ENCODE measurements at places on chromosomes 4 and X. TPM values are rescaled to one million over a fixed set of nuclear protein-coding genes. Genes with fewer than 3 reads are reported as not detected.

ARAF gene
- 9.2 TPM for total RNA-seq

- no peak for DNase-seq
Observed at GRCh38 chr4:81038636-81039350, 8.3 kb downstream of the BMP3 start.

DNA sequence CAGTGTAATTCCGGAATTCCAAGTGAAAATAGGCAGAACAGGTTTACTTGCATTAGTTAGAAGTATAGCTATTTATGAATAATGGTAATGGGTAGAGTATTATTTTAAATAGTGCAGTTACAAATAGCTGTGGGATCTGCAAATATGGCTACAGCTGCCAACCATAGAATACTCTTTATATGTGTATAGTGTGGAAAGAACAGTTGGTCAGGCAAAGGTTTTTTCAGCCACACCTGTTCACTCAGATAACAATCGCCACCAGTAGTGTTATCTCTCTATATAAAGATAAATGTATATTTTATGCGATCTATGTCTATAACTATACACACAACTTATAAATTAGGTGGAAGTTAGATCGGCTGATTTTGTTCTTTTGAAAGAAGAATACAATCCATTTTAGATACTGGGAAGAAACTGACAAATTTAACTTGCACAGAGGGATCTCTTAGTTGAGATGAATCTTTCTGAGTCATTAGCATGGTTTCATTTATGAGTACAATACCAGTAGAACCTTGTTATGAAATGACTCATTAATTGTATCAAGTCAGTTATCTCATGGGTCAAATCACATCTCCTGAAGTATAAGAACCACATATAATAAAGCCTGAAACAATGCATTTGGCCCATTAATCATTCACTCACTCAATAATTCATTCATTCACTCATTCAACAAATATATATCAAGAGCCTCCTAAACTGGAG is 100.9 kb upstream of the NR3C2 start:
- DNase-seq: peak; percentile 67

DNA sequence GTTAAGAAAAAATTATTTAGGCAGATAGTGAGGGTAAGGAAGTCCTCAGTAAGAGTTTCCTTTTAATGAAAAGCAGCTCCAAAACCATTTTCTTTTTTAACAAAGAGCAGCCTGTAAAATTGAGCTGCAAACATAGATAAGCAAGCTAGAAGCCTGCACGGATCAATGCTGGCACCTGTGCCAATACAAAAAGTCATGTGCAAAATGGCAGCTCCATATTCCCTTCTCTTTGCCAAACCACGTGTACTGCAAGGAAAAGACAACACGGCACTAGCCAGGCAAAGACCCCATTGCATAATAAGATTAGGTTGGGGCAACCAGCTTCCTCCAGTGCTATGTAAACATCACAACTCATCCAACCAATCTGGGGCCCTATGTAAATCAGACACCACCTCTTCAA is 268.4 kb upstream of the INTU start:
- DNase-seq: no peak

GAGE2A gene
- not detected for total RNA-seq

FGFR3 gene
- 29.0 TPM for total RNA-seq

DNA sequence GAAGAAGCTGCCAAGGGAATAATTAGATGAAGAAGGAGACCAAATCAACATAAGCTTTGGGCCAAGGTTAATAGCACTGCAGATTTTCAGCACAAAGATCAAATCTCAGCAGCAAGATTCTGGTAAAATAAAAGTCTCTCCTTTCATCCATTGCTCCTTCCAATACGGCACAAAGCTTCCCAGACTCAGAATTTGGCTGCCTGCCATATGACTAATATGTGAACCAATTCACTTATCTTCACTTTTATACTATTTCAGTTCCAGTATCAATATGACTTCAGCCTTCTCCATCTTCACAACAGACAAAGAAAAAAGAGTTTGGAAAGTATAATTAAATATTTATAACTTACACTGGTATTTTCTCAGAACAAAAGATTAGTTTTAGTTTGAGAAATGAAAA is 978.3 kb upstream of the GRID2 start:
- peak; percentile 67 for DNase-seq

HPGDS gene
- not detected for total RNA-seq

DNA sequence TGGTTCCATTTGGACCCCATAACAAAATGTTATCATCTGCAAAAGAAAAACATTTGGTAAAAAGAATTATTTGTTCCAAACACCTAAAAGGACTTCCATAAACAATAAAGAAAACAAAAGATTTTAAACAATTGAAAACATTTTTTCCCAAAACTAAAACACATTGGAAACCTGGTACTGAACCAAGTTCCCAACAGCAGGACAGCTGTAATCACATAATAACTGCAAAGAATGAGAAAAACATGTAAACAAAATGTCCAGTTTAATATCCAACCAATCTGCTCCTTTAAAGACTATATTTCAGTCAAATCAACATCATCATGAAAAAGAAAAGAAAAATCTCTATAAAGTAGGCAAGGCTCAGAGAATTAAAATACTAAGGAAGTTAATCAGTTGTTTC is 36.3 kb downstream of the PRDM5 start:
- no peak for DNase-seq

TNIP2 gene
- 43.4 TPM for total RNA-seq

EDA gene
- total RNA-seq: 0.26 TPM

DNA sequence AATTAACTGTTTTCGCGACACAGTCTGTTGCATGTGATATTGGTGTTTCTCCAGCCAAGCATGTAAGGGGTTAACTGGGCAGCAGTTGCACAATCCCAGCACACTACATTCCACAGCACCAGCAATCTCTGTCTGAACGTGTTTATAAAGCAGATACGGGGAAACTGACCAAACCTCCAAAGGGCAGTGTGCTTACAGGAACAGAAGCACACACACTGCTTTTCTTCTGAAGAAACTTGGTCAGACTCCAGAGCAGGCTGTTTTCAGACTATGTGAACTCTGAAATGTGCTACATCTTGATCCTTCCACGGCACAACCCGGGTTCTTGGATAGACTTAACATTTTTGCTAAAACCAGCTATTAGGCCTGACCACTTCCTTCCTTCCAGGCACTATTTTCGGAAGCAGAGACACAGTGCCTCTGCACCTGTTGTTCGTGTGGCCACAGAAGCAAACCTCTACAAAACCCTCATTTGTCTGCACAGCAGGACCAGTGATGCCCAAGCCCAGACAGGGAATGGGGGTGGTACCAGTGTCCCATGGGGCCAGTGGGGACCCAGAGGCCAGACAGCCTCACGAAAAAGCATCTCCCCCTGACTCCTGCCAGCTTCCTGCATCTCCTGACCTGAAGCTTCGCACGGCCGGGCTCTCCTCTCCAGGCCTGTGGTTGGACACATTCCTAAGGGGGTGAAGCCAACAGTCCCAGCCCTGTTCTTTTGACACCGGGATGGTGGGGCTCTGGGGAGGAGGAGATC is 90.1 kb downstream of the IRF2 start:
- DNase-seq: peak; percentile 91

GRCh38 chr4:97279391-97279790 is 863.9 kb downstream of the STPG2 start:
- no peak for DNase-seq

DNA sequence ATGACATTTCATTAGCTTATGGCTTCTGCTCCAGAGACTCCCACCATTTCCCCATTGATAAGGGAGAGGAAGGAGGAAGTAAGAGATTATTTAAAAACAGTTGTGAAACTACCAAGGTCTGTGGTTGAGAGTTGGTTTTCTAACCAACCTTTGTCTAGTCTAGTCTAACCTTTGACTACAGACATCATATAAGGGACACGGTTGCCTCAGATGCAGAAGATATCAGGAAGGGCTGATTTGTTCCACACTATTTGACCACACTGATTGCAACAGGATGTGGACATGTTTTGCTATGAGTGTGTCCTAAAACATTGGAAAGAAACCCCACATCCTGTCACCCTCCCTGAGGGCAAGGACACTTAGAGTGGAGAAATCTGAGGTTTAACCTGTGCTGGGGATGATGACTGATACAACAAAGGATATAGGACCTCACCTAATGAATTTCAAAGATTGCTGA is 53.0 kb downstream of the COQ2 start:
- DNase-seq: peak; percentile 74

GRCh38 chr4:41269682-41270081 is 13.0 kb downstream of the UCHL1 start:
- DNase-seq: no peak

GRCh38 chrX:119870626-119871131 is 854 bp downstream of the RNF113A start:
- no peak for DNase-seq

PCDH19 gene
- under 0.01 TPM for total RNA-seq

ETDA gene
- total RNA-seq: not detected

CSAG3 gene
- not detected for total RNA-seq

OCIAD2 gene
- 162 TPM for total RNA-seq

TMEM154 gene
- 22.4 TPM for total RNA-seq

CXCR3 gene
- not detected for total RNA-seq

DNA sequence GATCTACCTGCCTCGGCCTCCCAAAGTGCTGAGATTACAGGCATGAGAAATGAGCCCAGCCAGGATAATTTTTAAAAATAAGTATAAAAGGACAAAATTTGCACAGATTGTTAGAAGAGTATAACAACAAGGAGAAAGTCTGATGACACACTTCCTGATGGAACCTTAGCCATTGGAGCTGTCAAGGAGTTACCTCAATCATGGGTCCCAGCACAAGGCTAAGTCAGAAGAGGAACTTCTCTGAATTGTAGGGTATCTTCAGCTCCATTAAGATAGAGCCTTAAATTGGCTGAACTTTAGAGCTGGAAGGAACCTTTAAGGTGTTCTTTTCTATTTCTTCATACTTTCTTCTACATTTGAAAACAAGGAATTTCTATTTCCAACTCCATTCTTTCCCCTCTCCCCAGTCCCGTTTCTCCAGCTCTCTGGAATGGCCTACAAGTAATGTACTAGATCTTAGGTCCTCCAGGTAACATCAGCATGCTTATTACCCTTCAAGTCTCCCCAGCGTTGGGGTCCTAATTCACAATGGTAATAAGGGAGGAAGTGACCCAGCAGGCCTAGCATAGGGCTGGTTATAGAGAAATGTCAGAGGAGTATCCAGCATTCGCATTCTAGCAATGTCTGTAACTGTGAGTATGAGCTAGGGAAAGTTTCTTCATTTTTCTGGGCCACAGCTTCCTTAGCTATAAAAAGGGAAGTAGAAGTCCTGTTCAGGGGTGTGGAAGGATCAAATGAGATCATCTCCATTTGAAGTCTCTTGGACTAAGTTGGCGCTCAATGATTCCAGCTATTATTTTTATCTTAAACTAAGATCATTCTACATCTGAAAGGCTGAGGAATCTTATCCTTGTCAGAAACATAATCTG is 18.5 kb upstream of the RBPJ start:
- DNase-seq: no peak

DNA sequence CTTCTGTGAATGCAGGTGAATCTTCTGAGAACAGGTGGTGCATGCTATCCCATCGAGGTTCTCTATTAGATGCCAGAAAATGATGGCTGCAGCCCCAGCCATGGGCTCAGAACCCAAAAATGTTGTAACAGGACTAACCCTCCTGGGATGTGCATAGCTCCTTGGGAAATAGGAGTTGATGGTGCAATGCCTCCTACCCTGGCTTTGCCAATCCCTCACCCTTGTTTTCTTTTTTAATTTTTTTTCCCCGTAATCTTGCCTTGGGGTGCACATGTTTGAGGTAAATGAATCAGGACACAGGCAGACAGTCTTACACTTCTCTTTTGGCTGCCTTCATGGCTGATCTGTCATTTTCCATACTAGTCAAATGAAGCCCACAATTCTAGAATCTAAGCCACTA is 96.6 kb downstream of the KIT start:
- no peak for DNase-seq

DNA sequence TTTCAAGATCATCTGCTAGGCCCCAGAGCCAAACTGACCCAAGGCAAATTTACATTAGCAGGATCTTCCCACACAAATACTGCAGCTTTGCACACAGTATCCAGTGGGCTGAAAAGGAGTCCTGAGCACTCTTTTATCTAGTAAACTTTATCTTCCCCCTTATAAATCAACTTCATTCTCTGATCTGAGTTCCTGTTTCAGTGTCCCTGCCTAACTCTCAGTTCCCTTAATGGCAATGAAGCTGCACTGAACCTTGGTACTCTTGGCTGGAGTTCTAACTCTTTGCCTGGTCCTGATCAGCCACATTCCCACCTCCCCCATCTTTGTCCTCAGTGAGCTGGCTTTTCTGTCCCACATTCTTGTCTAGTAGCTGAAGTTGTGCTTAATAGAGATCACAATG is 37.4 kb downstream of the EDA2R start:
- DNase-seq: no peak

- no peak for DNase-seq
Observed at GRCh38 chrX:16462912-16463311, 187.0 kb upstream of the S100G start.

DNA sequence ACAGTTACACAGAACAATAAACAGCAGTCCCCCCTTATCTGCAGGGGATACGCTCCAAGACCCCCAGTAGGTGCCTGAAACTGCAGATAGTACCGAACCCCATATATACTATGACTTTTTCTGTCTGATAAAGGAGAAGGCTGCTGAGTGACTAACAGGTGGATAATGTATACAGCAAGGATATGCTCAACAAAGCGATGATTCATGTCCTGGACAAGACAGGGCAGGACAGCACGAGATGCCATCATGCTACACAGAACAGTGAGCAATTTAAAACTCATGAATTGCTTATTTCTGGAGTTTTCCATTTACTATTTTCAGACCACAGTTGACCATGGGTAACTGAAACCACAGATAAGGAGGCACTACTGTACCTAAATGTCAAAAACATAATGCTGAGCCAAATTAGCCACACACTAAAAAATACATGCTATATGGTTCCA is 76.1 kb downstream of the MANBA start:
- peak; percentile 98 for DNase-seq

DNA sequence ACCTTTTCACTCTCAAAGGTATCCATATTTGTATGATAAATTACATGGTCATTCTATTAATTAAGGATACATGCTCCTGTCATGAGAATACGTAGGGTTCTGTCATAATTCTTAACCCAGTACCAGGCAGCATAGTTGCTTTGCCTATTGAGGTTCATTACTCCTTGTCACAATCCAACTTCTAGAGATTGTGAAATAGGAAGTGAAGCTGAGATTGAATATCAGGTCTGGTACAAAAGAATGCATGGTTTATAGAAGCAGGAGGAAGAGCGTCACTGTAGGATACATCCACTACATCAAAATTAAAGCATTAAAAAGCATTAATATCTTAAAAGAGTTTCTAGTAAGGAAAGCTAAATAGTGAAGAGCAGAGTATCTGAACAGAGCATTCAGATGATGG is 647.0 kb downstream of the IQCM start:
- no peak for DNase-seq

GRCh38 chrX:53003111-53003510 is 44.8 kb upstream of the FAM156A start:
- DNase-seq: no peak

- no peak for DNase-seq
Observed at GRCh38 chrX:24321741-24322395, 8.0 kb upstream of the SUPT20HL2 start.

DNA sequence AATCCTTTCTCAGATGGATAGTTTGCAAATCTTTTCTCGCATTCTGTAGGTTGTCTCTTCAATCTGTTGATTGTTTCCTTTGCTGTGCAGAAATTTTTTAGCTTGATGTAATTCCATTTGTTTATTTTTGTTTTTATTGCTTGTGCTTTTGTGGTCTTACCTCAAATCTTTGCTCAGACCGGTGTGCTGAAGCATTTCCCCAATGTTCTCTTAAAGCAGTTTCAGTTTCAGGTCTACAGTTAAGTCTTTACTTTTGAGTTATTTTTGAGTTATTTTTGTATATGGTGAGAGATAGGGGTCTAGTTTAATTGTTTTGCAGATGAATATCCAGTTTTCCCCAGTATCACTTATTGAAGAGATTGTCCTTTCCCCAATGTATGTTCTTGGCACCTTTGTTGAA is 18.2 kb upstream of the SLC25A14 start:
- no peak for DNase-seq

Measured in bronchial epithelial cell (primary cell).